GM23338 (cell line): ENCODE measurements at places on chromosomes 7 and 10.

GRCh38 chr7:130114374-130114773 lies 44.0 kb downstream of the KLHDC10 start:
- no peak for DNase-seq

GRCh38 chr7:50121286-50121685 lies 28.2 kb upstream of the ZPBP start:
- DNase-seq = no peak

- DNase-seq = no peak
Measured at GRCh38 chr10:130398090-130398994, 262.2 kb downstream of the GLRX3 start.

DNA sequence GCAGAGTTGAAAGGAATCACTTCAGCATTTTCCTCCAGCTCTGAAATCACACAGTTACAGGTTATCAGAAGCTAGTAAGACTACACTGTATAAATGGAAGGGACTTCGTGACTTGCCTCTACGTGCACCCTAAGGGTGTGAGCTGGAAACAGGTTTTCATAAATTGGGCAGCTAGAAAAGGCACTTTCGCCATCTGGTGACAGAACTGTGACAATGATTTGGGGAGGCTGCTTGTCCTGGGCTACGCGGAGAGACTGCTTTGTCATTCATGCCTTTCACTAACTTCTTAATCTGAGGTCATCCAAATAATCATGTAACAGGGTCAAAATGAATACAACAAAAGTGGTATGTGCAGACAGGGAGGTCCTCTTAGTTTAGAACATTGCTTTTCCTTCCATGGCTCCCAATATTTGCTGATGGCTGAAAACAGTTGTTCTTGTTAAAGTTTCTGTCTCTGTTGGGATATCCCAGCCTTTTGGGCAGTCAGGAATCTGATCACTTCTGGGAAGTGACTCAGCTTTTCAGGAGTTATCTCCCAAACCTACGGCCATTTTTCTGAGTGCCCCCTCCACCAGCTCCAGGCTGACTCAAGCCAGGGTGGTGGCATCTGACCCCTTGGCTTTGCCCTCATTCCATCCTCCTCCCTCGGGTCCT lies 17.8 kb downstream of the VWC2 start:
- DNase-seq = peak; percentile 84

- DNase-seq = peak; percentile 19
Measured at GRCh38 chr7:152485826-152486225, 50.0 kb upstream of the KMT2C start.

DNA sequence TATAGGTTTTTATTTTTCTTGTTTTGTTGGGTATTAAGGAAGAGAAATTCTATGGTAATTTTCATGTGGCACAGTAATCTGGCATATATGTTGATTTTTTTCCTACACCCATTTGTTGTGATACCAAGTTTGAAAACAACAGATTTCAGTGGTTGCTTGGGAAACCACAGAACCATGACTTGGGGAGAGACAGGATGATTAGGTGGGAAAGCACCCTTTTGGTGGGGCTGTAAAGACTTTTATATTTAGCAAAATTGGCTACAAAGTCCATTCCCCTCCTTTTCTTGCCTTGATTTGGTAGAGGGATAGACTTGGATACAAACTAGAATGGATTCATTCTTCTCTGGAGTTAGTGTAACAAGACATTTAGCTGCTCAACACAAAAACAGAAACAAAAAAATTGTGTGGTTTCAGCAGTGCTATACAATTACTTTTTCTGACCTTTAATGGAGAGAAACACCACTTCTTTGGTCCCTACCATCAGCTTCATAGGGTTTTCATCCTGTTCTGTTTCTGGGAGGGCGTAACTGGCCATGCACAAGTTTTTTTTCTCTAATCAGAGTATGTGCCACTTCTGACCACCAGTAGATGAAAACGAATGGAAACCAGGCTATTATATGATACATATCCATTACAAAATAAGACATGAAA lies 52.7 kb downstream of the FIGNL1 start:
- DNase-seq = no peak

DNA sequence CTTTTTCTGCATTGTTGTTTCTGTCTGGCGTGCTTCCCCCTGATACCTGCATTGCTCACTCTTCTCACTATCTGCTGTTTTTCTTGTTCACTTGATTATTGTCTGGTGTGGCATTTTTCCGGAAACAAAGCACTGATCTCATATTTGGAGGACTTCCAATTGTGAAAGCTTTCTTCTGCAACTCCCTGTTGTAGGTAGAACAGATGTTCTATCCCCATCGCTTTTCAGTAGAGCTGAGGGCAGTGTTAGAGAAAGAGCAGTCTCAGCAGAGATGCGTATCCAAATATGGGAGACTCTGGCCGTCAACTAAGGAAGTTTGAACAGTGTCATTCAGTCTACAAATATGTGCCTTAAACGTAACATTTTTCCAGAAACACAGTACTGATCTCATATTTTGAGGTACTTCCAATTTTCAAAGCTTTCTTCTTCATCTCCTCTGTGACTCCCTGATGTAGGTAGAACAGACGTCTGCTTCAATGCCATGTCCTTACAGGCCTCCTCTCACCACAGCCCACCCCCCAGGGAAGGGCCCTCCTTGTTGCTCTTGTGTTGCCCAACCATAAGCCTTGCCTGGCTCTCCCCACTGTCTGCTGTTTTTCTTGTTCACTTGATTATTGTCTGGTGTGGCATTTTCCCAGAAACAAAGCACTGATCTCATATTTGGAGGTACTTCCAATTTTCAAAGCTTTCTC lies 27.1 kb upstream of the GJD4 start:
- no peak for DNase-seq

- no peak for DNase-seq
Measured at GRCh38 chr7:14018751-14019150, 29.3 kb upstream of the ETV1 start.

DNA sequence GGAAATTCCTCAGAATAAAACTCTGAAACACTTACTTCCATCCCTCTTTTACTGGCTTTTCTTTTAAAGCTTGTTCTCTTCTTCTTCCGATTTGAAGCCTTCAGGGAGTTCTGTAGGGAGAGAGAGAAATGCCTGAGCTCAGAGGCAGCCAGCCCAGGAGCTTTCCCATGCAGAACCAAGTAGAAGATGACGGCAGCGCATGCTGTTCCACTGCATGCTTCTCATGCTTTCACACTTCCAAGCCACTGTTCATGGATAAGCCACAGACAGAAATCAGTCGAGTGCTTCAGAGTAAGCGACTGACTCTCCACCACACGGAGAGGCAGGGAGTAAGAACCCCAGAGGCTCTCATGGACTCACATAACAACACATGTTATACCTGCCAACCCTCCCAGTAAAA lies 237.3 kb downstream of the DGKI start:
- no peak for DNase-seq

GRCh38 chr7:138387755-138388475 lies 72.1 kb upstream of the TRIM24 start:
- no peak for DNase-seq

DNA sequence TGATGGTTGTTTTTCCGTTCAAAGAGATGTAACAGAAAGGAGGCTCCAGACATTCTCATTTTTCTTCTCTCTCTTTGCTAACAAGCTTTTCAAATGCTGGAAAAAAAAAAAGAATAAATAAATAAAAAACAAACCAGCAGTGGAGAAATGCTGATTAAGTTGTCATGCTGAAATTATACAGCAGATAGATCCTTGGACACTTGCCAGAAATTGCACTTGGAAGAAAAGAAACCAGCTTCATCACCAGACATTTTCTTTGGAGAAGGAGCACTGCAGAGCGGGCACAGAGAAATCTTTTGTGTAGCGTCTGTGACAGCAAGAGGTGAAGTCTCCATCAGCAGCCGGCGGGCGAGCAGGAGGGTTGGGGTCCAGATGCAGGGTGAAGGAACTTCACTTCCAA lies 55.8 kb downstream of the CLRN3 start:
- no peak for DNase-seq

GRCh38 chr7:37970211-37970610 lies 49.8 kb downstream of the EPDR1 start:
- no peak for DNase-seq

GRCh38 chr10:29840516-29841276 lies 205.9 kb upstream of the SVIL start:
- no peak for DNase-seq

DNA sequence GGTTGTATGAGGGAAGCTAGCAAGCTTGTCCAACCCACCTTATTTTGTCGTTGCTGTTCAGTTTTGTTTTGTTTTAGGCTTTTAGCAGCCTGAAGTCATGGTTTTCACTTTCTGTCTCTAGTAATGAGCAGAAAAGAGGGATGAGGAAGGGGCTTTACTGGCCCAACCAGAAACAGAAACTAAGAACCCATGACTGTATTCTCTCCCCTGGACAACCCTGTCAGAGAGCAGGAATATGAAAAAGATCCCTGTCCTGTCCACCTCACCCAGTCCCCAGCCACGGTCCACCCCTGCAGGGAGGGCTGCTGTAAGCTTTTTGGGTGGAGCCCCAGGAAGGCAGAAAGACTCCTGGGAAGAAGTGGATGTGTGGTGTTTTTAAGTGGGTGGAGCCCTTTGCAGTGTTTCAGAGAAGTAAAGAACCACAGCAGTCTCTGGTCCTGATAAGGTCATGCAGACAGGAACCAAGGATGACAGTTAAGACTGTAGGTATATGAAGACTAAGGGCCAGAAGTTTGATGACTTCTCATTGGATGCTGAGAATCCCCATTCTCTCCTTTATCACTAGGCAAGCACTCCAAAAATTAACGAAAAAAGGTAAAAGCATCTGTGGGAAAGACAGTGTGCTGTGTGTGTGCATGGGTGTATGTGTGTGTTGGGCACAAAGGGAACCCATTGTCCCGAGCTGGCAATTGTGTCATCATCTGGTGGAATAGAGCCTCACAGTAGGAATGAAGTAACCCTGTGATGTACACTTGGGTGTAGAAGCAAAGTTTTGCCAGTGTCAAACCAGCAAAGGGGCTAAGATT lies 13.8 kb downstream of the MRPL32 start:
- DNase-seq = no peak
